ENCODE measurements at places on chromosomes 7 and 10. TPM values are rescaled to one million over a fixed set of nuclear protein-coding genes. Genes with fewer than 3 reads are reported as not detected.

HIBADH gene
- 44.9 TPM for polyA plus RNA-seq

WEE2 gene
- not detected for polyA plus RNA-seq

- DNase-seq = no peak
Observed at GRCh38 chr7:80420876-80421275, 91.0 kb downstream of the GNAT3 start.

DNA sequence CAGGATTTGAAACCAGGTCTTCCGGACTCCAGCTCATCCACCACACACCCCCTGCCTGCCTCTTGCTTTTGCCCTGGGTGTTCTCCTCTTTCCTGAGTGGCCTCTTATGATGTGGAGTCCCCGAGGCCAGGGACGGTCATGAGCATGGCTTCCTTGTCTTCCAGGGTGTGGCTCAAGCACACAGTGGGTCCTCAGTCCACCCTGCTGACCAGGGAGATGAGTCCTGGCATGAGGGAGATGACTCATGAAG lies 32.8 kb downstream of the DNAJB12 start:
- no peak for DNase-seq
